Stimulated activated CD4-positive, alpha-beta T cell treated with anti-CD3 and anti-CD28 coated beads, Interleukin-4, amount 100 ng/mL, for 48 hours (primary cell): ENCODE measurements at places on chromosomes 12 and 14.
A peak's percentile ranks its signal among the peaks of the same experiment; 100 is the strongest.

- no peak for DNase-seq
Observed at GRCh38 chr14:60839657-60840056, 105.1 kb downstream of the MNAT1 start.

DNA sequence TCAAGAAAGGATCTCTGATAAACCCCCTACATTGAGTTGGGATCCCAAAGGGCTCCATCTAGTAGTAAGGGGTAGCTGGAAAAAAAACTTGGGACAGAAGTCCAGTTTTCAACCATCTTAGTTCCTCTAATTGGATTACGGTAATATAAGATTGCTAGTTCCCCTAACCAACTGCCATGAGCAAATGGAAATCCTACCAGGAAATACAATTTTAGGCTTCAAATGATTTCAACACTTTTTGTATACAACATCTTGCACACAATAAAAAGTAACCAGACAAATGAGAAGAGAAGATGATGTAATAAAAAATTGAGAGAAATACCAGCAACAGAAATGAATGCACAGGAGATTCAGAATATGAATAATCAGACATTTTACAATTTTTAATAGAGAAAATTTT, 73.0 kb downstream of the TSHR start:
- no peak for DNase-seq

- no peak for DNase-seq
Observed at GRCh38 chr12:68200854-68201253, 24.8 kb downstream of the IL26 start.

DNA sequence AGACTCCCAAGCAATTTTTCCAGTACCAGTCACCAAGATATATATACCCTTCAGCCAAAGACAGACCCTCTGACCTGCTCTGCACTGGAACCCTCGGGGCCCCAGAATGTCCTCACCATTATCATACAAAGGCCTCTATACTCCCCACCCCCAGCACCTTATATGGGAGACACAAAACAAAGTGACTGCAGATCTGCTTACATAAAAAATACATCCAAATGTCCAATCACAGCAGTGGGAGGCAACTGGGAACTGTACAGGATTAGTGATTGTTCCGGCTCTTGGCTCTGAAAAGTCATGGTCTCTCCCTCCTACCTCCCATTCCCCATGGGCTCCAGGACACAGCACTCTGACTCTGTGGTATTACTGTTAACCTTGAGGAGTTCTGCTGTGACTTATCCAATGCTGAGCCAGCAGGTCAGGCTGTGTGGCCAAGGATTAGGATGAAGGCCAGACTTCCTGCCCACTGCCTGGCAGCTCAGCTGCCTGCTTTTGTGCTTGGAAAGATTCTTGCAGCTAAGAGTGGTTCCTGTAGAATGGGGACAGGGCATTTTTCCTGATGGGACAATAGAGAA, 13.7 kb downstream of the OXA1L start:
- DNase-seq, result no peak

GRCh38 chr12:58465418-58465817, 454.9 kb downstream of the LRIG3 start:
- DNase-seq, result no peak

DNA sequence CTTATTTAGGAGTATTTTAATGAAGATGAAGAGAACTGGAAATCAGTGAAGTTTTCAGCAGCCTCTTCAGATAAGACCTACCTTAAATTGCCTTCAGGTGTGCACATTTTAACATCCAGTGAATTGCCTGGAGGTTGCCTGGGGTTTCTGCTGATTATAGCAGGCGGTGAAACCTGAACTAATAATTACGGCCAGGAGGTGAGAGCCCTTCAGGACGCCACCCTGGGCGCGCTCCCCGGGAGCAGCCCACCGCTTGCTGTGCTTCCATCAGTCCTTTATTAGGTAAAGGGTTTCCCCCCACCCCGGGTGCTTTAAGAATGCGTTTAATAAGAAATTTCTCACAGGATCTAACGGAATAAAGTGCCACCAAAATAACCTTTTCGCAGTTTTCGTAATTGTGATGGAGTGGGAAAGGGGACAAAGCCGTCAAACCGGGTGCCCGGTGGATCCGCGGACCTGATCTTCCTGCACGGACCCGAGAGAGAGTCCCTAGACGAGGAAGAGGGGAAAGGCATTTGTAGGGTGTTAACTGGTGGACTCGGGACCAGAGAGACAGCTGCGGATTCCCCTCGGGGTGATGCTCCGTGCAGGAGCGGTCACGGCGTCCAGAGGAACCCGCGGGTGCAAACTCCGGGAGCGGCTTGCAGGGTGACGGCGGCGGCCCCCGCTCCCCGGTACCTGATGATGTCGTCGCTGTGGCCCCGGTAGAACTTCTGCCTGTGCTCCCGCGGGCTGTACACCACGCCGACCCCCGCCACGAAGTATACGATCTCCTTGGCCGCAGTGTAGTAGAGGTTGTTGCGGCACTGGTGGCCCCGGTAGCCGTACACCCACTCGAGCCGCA, 902 bp downstream of the EML5 start:
- DNase-seq, result peak; percentile 9

DNA sequence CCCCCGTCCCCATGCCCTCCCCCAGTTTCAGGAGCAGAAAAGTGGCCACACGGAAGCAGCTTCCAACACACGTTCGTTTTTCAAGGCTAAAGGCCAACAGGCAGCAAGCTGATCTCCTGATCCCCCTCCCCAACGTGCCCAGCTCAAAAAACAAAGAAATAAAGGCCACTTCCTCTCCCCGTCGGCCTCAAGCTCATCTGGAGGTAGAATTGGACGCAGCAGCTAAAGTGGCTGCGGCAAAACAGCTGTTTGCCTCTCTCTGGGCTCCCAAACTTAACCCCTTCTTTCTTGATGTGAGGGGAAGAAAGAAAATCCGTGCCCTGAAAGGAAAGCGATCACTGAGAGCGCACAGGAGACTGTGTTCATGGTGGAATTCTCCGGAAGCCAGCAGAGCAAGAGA, 66.3 kb downstream of the SCARB1 start:
- no peak for DNase-seq

- no peak for DNase-seq
Observed at GRCh38 chr12:57898308-57898970, 42.9 kb upstream of the ATP23 start.

DNA sequence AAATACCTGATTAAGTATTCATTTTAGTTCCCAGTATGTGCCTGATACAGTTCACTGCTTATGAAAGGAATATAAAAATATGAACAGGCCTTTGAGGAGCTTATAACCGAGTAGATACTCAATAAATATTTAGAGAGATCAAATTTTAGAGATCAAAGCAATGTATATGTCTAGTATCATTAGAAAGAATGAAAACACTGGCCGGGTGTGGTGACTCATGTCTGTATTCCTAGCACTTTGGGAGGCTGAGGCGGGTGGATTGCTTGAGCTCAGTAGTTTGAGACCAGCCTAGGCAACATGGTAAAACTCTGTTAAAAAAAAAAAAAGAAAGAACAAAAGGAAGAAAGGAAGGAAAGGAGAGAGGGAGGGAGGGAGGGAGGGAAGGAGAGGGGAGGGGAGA, 113.2 kb upstream of the EEA1 start:
- no peak for DNase-seq

GRCh38 chr14:80930836-80931389, 10.6 kb downstream of the CEP128 start:
- peak; percentile 44 for DNase-seq

- DNase-seq, result no peak
Observed at GRCh38 chr14:104641753-104642539, 37.4 kb upstream of the TMEM179 start.

DNA sequence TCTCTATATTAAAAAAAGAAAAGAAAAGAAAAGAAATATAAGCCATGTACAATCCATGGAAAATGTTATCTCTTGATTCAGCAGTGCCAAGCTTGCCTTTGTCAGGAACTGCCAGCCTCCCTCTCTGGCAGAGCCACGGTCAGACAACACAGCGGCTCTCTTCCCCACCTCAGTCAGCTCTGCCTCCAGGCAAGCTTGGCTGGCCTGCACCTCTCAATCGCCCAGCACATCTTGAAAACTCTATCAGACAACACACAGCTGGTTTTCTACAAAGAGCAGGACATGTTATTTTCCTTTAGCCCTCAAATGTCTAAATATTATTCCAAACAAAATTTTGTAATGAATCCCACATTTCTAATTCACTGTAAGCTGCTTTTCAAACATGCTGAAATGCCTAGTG, 20.0 kb upstream of the GCH1 start:
- no peak for DNase-seq

DNA sequence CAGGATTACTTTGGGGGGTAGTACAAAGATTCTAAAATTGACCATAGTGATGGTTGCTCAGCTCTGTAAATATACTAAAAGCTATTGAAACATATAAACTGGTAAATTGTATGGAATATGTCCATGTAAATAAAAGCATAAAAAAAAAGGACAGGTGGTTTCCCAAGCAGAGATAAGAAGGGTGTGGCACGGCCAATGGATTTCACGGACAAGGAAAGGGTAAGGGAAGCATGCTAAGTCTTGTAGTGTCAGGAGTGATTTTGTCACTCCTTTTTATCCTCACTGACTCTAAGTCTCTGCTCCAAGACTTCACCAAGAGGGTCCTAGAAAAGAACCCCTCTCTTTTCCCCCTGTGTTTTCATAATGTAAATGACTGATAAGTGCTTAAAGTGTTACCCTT, 229.2 kb downstream of the SPTSSA start:
- no peak for DNase-seq

GRCh38 chr12:23888396-23889068, 60.9 kb downstream of the SOX5 start:
- no peak for DNase-seq

GRCh38 chr14:50002926-50003212, 110.0 kb downstream of the ARF6 start:
- DNase-seq, result no peak

DNA sequence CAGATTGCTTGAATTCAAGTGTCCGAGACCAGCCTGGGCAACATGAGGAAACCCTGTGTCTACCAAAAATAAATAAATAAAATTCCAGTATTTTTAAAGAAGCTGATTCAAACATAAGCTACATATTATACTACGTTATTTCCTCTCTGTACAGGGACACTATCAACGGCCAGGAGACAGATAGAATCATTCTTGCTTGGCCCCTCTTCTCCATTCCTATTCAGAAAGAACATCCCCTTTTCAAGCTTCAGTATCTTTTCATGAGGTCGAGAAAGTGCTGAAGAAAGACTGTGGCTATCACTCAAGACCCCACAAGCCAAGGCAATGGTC, 314 bp upstream of the DHRS7 start:
- DNase-seq, result no peak

DNA sequence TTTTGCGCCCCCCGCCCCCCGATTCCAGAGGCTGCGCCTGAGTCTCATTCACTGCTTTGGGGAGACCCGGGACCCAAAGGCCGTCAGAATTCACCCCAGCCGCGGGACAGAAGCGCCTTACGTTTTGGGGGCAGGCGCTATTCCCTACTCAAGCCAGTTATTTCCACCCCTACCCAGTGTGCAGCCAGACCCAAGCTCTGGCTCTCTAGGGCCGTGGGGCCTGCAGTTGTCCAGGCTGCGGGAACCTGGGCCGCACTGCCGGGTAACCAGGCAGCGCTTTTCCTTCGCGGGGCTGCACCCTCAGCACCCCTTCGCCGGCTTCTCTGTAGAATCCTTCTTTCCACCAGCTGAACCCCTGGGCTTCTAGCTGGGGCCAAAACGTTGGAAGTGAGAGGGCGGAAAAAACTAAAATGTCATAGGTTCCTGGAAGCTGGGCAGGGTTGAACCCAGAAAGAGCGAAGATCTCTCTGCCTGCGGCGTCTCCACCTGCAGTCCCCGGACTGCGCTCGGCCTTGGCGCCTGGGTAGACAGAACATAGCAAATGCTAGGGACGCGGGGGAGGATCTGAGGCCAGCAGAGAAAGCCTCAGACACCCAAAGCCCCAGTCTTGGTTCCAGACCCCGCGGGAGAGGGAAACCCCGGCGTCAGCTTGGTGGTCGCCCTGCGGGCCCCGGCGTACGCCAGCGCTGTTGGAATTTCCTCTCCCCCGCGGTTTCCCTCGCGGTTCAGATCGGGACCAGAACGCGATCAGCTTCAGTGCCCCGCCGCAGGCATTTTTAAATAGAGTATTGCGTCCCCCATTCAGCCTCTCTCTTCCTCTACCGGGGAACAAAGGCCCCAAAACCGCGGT, 18.3 kb downstream of the TBX3 start:
- no peak for DNase-seq

DNA sequence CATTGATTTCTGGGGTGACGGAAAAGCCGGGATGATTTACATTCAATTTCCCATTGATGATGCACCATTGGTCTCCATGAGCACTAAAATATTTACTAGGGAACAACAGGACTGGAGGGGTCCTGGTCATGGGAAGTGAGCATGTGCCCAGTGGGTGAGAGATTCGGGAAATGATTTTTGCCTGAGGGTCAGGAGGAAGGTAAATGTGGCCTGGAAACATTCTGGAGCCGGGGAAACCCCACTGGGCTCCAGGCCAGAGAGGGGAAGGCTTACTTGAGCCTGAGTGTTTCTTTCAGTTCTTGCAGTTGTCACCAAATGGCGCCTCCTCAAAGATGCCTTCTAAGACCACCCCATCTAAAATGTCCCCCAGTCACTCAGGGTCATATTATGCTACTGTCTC, 532.3 kb upstream of the TBX3 start:
- no peak for DNase-seq

DNA sequence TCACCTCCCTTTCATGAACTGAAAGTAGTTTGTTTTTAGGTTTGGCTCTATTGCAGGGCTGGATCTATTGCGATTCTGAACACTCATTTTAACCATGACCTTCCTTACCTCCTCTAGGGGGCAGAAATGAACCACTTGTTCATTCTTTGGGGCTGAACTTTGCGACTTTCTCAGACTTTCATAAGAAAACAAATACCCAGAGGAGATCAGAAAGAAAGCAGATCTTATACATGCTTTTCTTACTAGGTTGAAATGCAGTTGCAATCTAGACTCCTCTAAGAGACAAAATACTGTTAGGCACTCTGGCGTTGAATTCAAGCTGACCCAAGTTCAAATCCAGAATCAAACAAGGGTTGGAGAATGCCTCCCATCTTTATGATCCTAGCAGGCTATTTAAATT, 32.6 kb upstream of the PLEKHG3 start:
- DNase-seq, result no peak

GRCh38 chr14:53956427-53957201, at the start of gene BMP4:
TSS of gene BMP4 (minus strand) at chr14:53956825. CDS start at chr14:53952222, 4,603 bp downstream.
- no peak for DNase-seq

GRCh38 chr12:992647-993046, 1.6 kb downstream of the ERC1 start:
- DNase-seq, result no peak

- DNase-seq, result no peak
Observed at GRCh38 chr12:114903083-114903691, 219.2 kb upstream of the TBX3 start.
